Cardiac ventricle fibroblast (primary cell): ENCODE measurements at places on chromosomes 3 and 15. TPM values are rescaled to one million over a fixed set of nuclear protein-coding genes. Genes with fewer than 3 reads are reported as not detected.

Gene SECISBP2L
- total RNA-seq: 21.4 and 46.1 TPM in 2 replicates

Gene CSPG4
- 11.0 and 11.3 TPM in 2 replicates for total RNA-seq

Gene EXD1
- total RNA-seq: not detected in 2 replicates

Gene ROPN1
- not detected in 2 replicates for total RNA-seq

Gene RLBP1
- total RNA-seq: not detected in 2 replicates

Gene ARNT2
- total RNA-seq: 6.4 and 6.9 TPM in 2 replicates

Gene ITIH4
- total RNA-seq: 0.39 and 2.2 TPM in 2 replicates

Gene SNTN
- not detected in 2 replicates for total RNA-seq

Gene FES
- total RNA-seq: 21.8 and 32.7 TPM in 2 replicates

Gene CCNB2
- 2.9 and 6.1 TPM in 2 replicates for total RNA-seq

Gene LRRC49
- total RNA-seq: 2.7 and 6.0 TPM in 2 replicates

Gene INSYN1
- 3.6 and 5.6 TPM in 2 replicates for total RNA-seq

Gene SENP5
- 11.2 and 15.3 TPM in 2 replicates for total RNA-seq

Gene COL6A5
- total RNA-seq: not detected in 2 replicates

Gene UNC13C
- total RNA-seq: not detected in 2 replicates

Gene CCDC54
- total RNA-seq: not detected in 2 replicates

Gene ALDH1A2
- 34.0 and 45.0 TPM in 2 replicates for total RNA-seq

Gene STAC
- total RNA-seq: 0.05 TPM in 1 of 2 replicates, not detected in the other

Gene CPLX3
- total RNA-seq: not detected in 2 replicates
